ENCODE measurements at places on chromosomes 13 and 19.

- DNase-seq, result no peak
Measured at GRCh38 chr13:45930177-45930576, 78.6 kb upstream of the SIAH3 start.

DNA sequence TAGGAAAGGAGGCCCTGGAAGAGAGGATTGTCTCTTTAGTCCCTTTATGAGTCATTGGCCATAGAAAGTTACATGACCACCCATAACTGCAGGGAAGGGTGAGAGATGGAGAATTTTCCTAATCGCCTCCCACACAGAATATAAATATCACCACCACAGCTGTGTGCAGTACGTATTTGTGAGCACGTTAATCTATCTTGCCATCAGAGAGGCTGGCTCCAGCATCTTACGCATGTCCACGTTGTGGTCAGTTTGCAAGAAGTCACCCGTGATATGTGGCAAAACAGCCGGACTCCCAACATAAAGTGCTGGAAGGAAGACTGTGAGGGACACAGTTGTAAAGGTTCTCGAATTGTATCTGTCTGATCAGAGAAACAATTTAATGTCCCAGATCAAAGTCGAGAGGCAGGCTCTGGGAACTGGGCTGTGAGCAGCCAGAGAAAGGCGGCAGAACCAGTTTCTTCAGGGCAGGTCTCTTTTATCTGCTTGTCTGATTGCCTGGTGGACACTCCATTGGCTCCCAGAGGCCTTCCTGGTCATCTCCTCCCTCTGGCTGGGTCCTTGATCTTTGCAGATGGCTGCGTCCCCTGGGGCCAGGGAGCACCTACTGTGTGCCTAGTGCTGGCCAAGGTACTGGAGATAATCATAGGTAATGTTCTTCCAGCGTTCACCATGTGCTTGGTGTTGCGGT lies 74.9 kb downstream of the SIPA1L3 start:
- no peak for DNase-seq

- no peak for DNase-seq
Measured at GRCh38 chr13:37069597-37070103, 10.2 kb upstream of the SUPT20H start.

GRCh38 chr19:13206587-13206986 lies 56.4 kb downstream of the IER2 start:
- no peak for DNase-seq
